ENCODE measurements at places on chromosomes 1 and 21. TPM values are rescaled to one million over a fixed set of nuclear protein-coding genes. Genes with fewer than 3 reads are reported as not detected.
A peak's percentile ranks its signal among the peaks of the same experiment; 100 is the strongest.

DNA sequence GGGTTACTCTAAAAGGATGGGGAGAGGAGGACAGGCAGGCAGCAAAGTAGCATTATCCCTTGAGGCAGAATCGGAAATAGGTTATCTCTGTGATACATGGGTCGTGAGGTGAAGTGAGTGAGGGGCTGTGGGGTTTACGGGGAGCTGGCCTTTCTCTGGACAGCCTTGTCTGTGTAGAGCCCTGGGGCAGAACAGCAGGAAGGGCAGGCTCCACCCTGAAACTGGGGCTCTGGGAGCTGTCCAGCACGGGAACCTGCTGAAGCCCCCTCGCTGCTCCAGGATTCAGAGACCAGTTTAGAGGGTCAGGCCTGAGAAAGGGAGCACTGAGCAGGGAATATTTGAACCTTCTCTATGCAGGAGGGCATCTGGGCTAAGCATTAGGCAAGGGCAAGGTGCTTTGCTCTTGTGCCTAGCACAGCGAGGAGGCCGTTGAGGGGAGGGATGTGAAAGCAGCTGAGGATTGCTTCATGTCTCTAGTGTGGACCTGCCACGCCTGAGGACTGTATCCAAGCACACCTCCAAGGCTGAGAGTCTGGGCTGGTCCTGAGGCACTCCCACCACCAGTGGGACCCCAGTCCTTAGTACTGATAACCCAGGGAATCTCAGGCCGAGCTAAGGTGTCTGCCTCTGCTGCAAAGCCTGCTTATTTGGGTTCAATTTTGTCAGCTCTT is 55.8 kb downstream of the NAV1 start:
- DNase-seq: no peak

GRCh38 chr21:31184459-31184858 is 146.2 kb upstream of the KRTAP19-8 start:
- no peak for DNase-seq

GRCh38 chr1:31765516-31765915 is 1.4 kb upstream of the ADGRB2 start:
- DNase-seq: no peak

GRCh38 chr1:43844114-43844513 is 89.5 kb upstream of the ARTN start:
- peak; percentile 15 for DNase-seq

- DNase-seq: no peak
Observed at GRCh38 chr1:184210862-184211261, 159.3 kb downstream of the TSEN15 start.

DNA sequence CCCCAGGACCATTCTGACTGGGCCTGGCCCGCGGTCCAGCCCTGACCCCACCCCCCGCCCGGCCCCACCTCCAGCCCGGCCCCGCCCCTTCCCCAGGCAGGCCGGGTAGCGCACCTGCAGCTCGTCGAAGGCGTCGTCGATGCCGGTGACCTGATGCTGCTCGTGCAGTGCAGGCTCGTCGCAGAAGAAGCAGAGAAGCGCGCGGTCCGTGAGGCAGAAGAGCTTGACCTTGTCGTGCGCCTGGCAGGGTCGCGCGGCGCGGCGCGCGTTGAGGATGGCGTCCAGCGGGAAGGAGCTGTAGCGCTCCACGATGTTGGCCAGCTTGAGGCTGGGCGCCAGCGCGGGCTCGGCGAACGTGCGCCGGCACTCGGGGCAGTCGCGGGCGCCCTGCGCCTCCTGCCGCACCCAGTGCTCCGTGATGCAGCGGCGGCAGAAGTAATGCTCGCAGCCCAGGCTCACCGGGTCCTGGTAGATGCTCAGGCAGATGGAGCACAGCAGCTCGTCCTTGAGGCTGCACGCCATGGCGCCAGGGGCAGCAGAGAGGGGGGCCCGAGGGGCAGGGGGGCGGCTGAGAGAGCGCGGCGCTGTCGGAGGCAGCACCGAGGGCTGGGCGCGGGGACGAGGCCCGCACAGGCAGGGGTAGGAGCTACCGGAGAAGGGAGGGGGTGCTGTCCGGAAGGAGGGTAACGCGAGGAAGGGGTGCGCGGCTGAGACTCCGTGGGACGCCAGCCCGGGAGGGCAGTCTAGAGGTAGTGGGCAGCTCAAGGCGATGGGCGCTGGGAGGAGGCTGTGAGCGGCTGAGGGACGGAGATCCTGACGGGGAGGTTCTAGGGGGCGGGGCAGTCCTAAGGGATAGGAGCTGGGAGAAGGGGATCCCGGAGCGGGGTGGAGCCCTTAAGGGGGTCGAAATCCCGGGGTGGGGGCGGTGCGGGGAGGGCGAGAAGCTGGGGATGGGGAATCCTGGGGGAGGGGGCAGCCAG is 642 bp downstream of the TRIM62 start:
- DNase-seq: peak; percentile 34

DNA sequence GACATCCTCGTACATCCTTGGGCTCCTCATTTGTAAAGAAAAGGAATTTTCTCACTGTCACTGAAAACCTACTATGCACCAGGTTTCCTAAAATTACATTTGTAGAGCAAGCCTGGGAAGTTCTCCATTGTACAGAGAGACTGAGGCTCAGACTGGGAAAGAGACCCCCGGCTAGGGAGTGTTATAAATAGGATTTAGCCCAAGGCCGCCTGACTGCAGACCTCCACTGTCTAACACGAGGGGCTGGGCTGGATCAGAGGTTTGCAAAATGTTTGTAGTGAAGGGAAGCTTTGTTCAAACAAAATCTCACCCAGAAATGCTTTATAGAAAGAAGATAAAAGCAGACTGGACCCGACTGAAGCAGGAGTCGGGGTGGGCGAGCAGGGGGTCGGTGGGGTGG is 131.3 kb downstream of the ACTL8 start:
- no peak for DNase-seq

Gene OPTC
- not detected for total RNA-seq

Gene RNU1-2
- total RNA-seq: 3,997 TPM

- DNase-seq: no peak
Observed at GRCh38 chr1:20964540-20965484, 177.7 kb upstream of the HP1BP3 start.

DNA sequence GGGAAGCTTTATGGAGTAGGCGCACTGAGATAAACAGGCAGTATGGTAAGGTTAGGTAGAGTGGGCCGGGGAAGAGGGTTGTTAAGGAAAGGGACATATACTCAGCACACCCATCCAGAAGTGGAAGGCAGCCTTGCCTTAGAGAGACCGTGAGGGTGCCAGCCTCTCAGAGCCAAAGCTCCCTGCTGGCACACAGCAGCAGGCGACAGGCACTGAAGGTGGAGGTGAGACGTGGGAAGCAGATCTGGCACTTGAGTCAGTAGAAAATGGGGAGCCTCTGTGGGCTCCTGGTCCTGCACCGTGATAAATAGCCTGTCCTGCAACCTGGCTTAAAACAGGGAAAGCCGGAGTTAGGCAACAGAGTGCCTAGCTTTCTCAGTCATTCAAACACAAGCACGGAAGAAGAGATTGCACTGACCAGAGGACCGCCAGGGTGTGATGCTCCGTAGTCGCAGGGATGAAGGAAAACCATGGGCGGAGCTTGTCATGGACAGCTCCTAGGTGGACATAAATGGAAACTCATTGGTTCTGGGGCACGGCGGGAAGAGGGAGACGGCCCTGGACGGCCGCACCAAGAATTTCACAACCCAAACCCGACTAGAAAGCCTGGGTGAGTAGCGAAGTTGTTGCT is 15.5 kb downstream of the KCNK1 start:
- no peak for DNase-seq

Gene CTBS
- total RNA-seq: 6.7 TPM

- no peak for DNase-seq
Observed at GRCh38 chr1:197928849-197929336, 11.7 kb downstream of the LHX9 start.

GRCh38 chr1:111561328-111561727 is 57.9 kb upstream of the ADORA3 start:
- DNase-seq: no peak

- DNase-seq: peak; percentile 75
Observed at GRCh38 chr1:23037081-23037740, 17.9 kb downstream of the KDM1A start.

Gene AMY2A
- not detected for total RNA-seq

Gene HNRNPCL2
- not detected for total RNA-seq

- DNase-seq: no peak
Observed at GRCh38 chr1:177940682-177941081, 29.2 kb downstream of the SEC16B start.

- no peak for DNase-seq
Observed at GRCh38 chr1:108119500-108119899, 80.6 kb downstream of the SLC25A24 start.

Data from fibroblast of lung (primary cell).